NCI-H1417 treated with DMSO at 0.1 percent for 48 hours (cell line): ENCODE measurements at places on chromosomes 16 and 17.

DNA sequence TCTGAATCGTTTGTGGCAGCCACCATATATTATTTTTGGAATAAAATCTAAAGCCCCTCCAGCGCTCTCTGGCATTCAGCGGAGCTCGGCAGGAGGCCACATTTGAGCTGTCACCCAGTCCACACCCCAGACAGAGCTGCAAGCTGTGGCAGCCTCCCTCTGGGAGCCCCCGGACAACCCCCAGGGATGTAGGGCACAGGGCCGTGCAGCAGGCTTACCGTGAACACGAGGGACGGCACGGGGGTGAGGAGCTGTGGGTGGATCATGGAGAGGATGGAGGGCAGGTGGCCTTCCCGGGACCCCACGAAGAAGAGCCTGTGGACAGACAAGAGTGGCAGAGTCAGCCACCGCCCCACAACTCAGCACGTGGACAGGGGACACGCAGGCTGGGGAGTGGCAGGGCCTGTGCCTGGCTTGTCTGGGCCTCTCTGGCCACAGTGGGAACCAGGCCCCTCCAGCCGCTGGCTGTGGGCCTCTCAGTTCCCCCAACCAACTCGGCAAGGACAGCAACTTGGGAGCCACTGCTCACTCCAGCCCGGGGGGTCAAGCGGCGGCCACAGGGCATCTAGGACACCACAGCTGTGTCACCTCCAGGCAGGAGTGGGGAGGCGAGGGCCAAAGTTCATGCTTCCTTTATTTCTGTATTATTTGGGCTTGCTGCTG is 31.5 kb downstream of the SLC7A5 start:
- no peak for DNase-seq

- no peak for DNase-seq
Measured at GRCh38 chr17:50406578-50406977, 9.3 kb upstream of the LRRC59 start.

DNA sequence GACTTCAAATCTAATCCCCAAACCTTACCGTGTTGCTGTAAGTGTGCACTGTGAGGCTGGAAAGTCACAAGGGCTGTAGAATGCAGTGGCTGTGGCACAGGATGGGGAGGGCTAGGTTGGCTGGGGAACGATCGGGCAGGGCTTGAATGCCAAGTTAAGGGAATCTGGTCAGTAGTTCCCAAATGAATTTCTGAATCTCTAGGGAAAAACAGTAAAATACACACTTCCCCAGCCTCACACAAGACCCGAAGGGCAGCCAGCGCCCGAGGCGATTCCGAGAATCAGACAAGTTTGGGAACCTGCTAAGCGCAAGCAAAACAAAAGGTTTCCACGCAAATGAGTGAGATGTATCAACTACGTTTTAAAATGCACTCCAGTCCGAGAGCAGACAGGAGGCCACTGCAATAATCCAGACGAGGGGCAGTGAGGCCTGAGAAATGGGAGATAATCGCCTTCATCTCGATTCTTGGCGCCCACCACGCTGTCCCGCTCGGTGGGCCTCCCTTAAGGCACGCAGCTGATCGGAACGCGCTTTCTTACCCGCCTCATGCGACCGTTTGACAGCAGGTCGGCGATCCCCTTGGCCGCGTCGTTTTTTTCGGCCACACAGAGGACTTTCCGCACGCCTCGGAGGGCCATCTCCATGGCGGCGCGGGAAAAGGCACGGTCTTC is 599 bp downstream of the TOP3A start:
- no peak for DNase-seq

- DNase-seq = peak; percentile 53
Measured at GRCh38 chr17:50783193-50783660, 15.9 kb upstream of the ANKRD40CL start.

GRCh38 chr16:77969861-77970260 is 52.5 kb upstream of the CLEC3A start:
- DNase-seq = no peak

- no peak for DNase-seq
Measured at GRCh38 chr17:58995247-58995940, 111.3 kb downstream of the TRIM37 start.

DNA sequence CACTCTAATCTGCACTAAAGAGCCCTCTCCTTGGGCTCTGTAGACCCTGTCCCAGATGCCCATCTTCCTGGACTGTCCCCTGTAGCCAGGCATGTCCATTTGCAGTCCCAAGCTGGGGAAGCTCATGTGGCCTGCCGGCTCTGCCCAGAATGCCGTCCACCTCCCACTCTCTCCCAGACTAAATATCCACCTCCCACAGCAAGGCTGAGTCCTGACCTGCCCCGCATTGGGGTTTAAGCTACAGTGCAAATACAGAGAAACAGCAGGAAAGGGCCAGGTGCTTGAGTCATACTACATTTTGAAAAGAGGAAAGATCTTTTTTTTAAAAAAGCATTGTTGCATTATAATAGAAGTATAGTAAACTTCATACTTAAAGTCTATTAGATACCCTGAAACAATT is 3.0 kb downstream of the ST6GALNAC2 start:
- DNase-seq = no peak

DNA sequence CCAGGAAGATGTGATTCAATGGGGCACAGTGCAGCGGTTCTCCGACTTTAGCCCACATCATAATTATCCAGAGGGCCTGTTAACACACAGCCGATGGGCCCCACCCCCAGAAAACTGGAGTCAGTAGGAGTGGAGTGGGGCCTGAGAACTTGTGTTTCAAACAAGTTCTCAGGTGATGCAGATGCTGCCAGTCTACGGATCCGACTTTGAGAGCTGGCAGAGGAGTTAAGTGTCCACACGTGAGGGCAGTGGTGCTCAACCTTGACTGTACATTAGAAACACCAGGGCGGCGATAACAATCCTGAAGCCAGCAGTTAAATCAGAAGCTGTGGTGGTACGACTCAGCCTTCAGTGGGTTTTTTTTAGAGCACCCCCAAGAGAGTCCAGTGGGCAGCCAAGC is 75.0 kb downstream of the GPRC5B start:
- no peak for DNase-seq

GRCh38 chr16:65671071-65671470 is 549.2 kb upstream of the CDH11 start:
- DNase-seq = no peak

DNA sequence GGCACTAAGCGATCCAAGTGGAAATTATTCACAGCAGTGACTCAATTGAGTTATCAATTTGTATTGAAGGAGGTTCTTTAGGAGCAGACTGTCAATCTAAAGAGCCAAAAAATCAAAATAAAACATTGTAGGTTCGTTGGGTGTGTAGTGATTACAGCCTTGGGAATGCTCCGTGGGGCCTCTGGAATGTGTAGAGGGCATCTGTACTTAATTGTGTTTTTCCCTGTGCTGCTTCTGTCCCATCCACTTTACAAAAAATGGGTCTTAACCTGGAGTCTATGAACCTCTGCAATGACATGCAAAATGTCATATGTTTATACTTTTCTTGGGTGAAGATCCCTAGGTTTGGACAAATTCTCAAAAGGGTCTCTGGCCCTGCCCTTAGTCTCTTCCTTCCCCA is 215.1 kb downstream of the CCDC182 start:
- no peak for DNase-seq

- no peak for DNase-seq
Measured at GRCh38 chr17:31004160-31004559, 33.3 kb downstream of the RNF135 start.

- no peak for DNase-seq
Measured at GRCh38 chr17:4665027-4665426, 23.5 kb upstream of the ALOX15 start.

GRCh38 chr17:46820592-46821450 is 2.3 kb upstream of the WNT3 start:
- no peak for DNase-seq

DNA sequence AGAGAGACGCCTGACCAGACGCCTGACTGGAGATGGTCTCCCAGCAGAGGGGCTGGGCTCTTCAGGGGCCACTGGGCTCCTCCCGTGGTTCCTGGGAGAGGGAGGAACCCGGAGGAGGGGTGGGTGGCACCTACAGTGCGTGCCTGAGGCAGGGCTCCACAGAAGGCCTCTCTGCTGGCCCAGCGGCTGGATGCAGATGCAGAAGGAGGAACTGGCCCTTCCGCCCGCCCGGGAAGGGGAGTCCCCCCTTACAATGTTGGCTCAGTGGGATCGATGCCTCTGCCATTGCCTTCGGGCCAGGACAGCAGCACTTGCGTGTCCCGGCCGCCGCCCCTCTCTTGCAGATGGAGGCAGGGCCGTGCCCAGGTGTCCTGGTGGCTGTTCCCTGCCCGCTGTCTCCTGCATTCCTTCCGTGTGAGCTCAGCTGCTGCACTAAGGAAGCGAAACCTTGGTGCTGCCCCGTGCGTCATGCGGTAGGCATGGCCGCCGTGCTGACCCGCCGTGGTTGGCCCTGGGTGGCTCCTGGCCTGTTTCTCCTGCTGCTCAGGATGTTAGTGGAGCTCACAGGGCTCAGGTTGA is 15.1 kb downstream of the BAIAP2 start:
- DNase-seq = no peak

DNA sequence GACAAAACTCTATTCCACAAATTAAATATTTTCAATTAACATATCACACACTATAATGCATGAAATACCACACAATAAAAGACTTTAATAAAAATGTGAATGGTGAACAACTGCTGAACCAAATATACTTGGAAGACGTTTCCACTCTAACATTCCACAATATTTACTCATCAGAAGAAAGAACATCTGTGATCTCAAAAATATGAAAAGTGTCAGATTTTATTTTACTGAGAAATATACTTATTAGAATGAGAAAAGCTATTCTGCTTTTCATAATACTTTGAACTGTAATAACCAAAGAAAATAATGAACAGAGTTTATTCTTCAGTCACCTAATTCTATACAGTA is 181.8 kb upstream of the AXIN2 start:
- DNase-seq = no peak

- no peak for DNase-seq
Measured at GRCh38 chr17:37752482-37752881, 7.6 kb upstream of the HNF1B start.

DNA sequence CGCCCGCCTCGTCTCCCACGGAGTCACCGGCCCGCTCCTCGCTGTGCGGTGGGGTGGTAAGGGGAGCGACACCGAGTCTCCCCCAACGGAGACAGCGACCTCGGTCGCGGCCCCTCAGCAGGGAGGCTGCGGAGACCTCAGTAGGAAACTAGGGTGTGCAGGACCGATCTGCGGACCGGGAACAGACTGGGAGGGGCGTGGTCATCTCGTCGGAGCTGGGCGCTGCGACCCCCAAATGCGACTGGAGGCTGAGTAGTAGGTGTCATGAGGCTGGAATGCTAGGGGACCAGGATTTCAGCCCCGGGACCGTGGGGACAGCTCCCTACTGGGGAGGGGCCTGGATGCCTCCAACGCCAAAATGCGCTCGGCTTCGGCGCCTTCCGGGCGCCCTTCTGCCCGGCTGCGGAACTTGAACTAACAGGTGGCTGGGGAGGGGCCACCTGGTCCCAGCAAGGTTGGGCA is 1.3 kb downstream of the CACNG4 start:
- no peak for DNase-seq

DNA sequence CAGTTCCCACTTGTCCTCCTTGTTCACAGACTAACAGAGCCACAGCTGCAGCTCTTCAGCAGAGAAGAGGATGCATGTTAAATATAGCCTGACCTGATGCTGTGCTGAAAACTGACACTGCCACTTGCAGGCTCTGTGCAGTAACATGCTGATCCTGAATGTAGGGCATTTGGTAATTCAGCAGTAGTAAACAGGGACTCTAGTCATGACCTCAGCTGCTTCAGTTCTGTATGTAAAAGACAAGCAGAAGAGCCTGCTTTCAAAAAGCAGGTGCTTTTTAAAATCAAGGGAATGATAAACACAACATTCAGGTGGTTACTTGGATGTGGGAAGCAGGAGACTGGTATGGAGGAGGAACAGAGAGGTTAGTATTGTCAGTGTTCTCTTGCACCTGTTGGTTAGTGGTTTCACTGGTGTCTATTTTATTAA is 33.8 kb downstream of the ESRP2 start:
- DNase-seq = no peak

- DNase-seq = no peak
Measured at GRCh38 chr17:77763023-77763422, 195.5 kb upstream of the TNRC6C start.

DNA sequence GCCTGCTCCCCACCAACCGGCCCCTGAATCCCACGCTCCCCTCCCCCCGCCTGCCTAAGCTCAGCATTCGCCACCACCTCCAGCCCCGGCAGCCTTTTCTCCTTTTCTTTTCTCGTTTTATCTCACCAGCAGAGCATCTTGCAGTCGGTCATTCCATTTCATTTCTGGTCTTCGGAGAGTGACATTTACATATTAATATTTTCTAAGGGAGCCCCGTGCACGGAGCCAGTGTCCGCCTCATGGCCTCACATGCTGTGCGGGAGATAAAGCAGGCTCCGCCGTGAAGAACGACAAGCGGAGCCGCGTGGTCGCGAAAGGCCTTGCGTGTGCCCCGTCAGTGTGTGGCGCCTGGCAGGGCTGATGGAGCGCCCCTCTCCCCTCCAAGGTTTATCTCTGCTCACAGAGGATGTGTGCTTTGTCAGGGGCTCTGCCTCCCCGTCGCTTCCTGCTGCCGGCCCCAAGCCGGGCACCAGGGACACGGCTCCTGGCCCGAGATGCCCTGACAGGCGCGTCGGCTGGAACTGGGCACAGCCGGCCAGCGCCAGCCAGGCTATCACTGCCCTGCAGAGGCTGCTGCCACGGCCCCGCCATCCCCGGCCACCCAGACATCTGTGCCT is 95.5 kb upstream of the GSE1 start:
- no peak for DNase-seq

- DNase-seq = no peak
Measured at GRCh38 chr17:78154903-78155811, 9.0 kb downstream of the C17orf99 start.

GRCh38 chr17:29084541-29085146 is 41.7 kb downstream of the PIPOX start:
- DNase-seq = peak; percentile 92

- no peak for DNase-seq
Measured at GRCh38 chr17:10875430-10875851, 37.6 kb upstream of the PIRT start.

DNA sequence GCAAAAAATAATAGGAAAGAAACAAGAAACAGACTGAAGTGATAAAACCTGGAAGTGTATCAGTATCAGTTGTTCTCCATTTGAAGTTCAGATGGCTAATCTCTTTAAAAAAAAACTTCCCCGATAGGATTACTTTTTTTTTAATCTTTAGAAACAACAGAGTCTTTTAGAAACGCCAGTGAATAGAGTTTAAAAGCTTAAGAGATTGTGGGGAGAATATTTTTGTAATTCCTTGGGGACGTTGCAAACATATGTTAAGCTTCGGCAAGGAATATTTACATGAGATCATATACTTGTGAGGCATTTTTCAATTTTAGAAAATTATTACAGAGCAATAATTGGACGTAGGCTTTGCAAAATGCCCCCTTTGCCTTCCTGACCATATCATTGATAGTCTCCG is 13.2 kb downstream of the MAF start:
- no peak for DNase-seq

- no peak for DNase-seq
Measured at GRCh38 chr16:89999831-90000574, 19.3 kb downstream of the DBNDD1 start.

GRCh38 chr17:78343543-78344201 is 16.2 kb downstream of the SOCS3 start:
- DNase-seq = no peak

GRCh38 chr16:84214451-84215066 is 23.6 kb downstream of the ADAD2 start:
- DNase-seq = no peak

- DNase-seq = no peak
Measured at GRCh38 chr16:58051821-58052603, 26.5 kb downstream of the MMP15 start.
